ENCODE measurements at places on chromosomes 5 and 9.

GRCh38 chr5:54491326-54491725 is 26.2 kb upstream of the SNX18 start:
- DNase-seq: no peak

GRCh38 chr5:127580731-127581130 is 63.3 kb downstream of the PRRC1 start:
- no peak for DNase-seq

- DNase-seq: peak; percentile 80
Measured at GRCh38 chr9:16870596-16871335, at the start of gene BNC2. TSS of gene BNC2 (minus strand) at chr9:16870670. CDS start at chr9:16870648, 22 bp downstream.

GRCh38 chr9:504921-505740 is 290.5 kb downstream of the DOCK8 start:
- peak; percentile 21 for DNase-seq

GRCh38 chr9:134571326-134571931 is 70.2 kb upstream of the COL5A1 start:
- DNase-seq: no peak

DNA sequence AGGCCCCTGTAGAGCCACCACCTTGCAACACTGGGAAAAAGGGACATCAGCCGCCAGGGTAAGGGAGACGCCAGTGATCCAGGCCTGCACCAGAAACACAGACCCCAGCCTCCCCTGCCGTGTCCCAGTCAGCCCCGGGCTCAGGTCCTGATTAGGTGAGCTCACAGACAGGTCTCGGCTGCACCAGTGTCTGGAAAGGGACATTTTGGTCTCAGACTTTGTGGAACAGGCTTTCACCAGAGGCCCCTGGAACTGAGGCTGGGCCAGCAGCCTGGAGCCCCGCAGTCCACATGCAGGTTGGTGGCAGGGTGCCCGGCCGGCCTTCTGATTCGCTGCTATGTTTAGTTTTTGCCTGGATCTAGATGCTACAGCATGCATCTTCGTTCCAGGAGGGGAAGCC is 369.0 kb upstream of the IRX4 start:
- no peak for DNase-seq

GRCh38 chr5:124584991-124585715 is 161.3 kb downstream of the ZNF608 start:
- DNase-seq: no peak

DNA sequence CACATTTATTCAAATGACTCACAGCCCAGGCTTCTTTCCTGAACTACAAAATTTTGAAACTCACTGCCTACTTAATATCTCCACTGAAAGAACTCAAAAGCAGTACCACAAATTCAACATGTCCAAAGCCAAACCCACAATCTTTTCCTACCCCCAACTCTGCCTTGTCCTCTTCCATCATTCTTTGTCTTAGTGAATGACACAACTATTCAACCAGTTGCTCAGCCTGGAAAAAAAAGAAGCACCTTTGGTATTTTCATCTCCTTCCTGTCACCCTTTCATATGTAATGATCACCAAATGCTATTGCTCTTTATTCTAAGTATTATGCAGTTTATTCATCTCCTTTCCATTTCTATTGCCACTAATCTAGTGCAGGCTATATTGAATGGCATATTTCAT is 216.3 kb downstream of the TMEM232 start:
- no peak for DNase-seq

DNA sequence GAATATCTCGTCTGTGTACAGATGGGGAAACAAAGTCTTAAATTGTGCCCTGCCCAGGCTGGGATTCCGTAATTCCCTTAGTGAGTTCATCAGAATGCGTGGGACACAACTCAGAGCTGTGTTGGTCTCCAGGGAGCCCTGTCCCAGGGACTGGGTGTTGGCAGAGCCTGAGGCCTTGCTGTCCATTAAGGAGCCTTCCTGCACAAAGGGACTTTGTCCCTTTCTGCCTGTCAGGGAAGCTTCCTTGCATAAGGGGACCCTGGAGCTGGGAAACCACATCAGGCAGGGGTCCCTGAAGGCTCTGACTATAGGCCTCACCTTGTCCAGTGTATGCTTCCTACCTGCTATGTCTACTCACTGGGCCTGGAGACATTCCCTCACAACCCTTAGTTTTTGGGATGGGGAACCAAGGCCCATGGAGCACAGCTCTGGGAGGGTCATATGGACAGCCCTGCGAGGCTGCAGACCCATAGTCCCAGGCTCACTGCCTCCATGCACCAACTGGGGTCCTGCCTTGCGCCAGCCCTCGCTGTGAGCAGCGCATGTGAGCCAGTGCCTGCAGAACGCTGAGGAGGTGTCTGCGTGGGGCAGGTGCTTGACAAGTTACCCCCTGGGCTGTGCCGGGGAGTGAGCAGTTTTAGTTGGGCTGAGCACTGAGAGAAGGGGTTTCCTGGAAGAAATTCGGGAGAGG is 1.6 kb downstream of the CARD19 start:
- DNase-seq: no peak

DNA sequence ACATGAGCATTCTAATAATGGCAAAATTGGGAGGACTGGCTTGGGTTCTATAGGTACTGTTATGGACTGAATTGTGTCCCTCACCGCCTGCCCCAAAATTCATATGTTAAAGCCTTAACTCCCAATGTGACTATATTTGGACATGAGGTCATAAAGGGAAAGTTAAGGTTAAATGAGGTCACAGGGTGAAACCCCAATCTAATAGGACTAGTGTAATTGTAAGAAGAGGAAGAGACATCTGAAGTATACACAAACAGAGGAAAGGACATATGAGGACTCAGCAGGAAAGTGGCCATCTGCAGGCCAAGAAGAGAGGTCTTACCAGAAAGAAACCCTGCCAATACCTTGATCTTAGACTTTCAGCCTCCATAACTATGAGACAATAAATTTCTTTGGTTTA is 23.1 kb downstream of the RNF180 start:
- no peak for DNase-seq

DNA sequence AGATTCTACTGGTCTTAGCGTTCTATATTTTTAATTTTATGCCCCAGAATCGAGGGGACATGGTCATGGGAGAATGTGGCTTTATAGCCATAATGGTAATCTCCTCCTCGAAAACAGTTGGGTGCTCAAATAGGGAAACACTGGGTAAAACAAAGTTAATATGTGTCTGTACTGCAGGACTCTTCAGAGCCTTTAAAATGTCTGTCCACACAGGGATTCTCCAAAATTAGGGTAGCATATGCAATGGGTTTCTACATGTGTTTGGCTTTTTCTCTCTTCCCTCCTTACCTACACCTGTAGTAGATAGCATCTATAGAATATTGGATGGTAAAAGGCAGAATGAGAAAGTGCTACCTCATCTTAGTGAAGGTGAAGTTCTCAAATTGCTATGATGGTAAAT is 130.0 kb upstream of the NR3C1 start:
- no peak for DNase-seq

DNA sequence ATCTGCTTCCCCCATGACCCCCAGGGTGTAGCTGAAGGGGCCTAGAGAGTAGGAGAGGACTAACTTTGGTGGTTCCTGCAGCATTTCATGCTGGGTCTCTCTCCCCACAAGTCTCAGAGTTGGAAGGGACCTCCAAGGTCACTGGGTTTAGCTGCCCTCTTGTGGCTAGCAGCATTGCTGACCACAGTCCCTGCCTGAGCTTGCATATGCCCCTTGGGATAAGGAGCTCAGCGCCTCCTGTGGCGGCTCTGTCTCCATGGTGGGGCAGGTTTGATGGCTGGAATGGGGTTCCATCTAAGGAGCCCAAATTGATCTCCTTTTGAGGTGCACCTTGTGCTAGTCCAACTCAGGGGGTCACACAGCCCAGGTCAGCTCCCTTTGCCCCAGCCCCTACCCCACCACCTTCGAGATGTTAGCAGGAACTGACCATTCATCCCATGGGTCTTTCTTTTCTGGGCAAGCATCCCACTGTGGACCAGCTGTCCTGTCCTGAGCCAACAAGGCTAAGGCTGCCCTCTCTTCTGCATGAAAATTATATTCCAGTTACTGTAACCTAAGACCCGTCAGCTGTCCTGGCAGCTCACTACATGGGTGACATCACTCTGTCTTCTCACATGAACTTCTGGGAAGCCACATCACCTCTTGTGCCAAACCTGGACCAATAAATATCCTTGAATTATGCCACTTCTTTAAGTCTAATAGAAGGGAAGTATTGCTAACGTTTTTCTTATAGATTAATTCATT is 196.2 kb downstream of the HSPA4 start:
- DNase-seq: no peak

DNA sequence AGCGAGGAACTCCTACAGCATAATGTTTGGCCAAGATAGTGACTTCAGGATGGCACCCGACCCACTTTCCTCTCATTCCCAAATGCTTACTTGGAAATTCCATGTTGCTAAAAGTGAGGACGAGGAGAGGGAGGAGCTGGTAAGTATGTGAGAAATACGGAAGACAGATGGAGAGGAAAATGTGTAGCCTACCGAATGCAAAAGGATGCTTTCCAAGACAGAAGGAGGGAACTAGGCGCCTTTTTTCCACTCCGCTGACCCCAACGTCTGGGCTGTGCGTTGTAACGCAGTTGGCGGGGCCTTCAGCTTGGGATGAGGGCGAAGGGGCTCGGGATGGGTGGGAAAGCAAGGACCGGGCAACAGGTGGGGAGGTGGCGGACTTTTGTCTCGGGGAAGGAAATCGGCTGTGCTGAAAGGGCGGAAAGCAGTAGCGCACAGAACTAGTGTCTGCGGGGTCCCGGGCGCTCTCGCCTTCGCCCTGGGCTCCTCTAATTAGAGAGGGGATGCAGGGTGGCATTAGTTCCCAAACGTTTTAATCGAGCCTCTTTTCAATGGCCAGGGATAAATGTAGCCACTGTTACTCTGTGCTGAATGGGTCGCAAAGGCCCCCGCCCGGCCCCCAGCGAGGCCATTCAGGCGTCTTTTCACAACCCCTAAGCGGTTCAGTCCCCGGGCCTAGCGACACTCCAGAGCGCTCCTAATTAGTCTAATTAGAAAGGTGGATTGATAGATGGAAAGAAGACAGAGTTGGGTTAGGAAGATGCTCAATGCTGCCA is 12.6 kb downstream of the FOXD1 start:
- DNase-seq: no peak

Data from AG20443 (cell line).